ENCODE measurements at places on chromosomes 3 and 15. TPM values are rescaled to one million over a fixed set of nuclear protein-coding genes. Genes with fewer than 3 reads are reported as not detected.

GRCh38 chr3:16174976-16175901 is 759 bp downstream of the GALNT15 start:
- no peak overlapping the region for H3K27ac ChIP-seq
- no peaks in the 10 kb centered on the region for H3K36me3 ChIP-seq
- H3K27me3 ChIP-seq = peaks cover 30% of the 10 kb centered on the region
- H3K4me3 ChIP-seq = no peak overlapping the region
- H3K4me1 ChIP-seq = peaks cover 10% of the 10 kb centered on the region

DNA sequence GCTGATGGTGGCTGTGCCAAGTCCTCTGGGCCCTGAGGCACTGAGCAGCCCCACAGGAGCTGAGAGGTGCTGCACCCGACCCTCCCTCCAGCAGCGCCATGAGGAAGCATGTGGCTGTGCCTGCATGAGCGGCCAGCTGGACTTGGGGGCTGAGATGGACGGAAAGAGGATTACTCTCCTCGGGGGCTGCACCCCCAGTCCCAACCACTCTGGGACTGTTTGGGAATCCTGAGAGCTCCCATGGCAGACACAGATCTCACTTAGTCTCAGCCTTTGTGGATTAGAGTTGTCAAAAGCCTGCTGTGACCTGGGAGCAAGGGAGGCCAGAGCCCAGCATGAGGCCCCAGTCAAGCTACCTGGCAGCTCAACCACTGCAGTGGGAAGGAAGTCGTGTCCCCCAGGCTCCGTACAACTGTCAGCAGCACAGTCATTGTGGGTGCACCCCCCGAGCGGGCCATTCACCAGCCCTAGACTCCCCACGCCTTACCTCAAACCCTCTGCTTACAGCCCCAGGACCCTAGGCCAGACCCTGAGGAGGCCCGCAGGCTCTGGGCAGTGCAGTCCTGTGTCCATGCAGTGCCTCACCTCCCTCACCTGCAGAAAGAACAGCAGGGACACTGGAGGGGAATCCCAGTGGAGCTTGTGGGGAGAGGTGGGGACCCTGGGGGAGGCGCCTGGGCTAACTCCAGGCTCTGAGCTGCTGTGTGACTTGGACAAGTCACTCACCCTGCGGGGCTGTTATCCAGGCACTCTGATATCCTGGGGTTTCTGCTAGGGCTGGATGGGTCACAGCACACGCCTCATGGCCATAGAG is 17.1 kb downstream of the PRR23E start:
- H3K36me3 ChIP-seq = no peaks in the 10 kb centered on the region
- H3K4me3 ChIP-seq = no peak overlapping the region
- peaks cover 4% of the 10 kb centered on the region for H3K27me3 ChIP-seq
- H3K4me1 ChIP-seq = peaks cover 9% of the 10 kb centered on the region
- no peak for DNase-seq

The CIP2A gene
- total RNA-seq = 50.5 TPM

The ZIC4 gene
- total RNA-seq = 4.5 TPM

The NRG4 gene
- not detected for total RNA-seq

The ADGRG7 gene
- total RNA-seq = not detected

The OR5H2 gene
- not detected for total RNA-seq
